ENCODE measurements at places on chromosomes 2 and 18.
A peak's percentile ranks its signal among the peaks of the same experiment; 100 is the strongest.

GRCh38 chr2:72454189-72454588 is 306.5 kb upstream of the CYP26B1 start:
- no peak for DNase-seq

GRCh38 chr2:147464737-147465357 is 380.0 kb upstream of the ACVR2A start:
- no peak for DNase-seq

- DNase-seq: no peak
Measured at GRCh38 chr2:32965523-32966171, 18.9 kb downstream of the LTBP1 start.

- no peak for DNase-seq
Measured at GRCh38 chr2:2688254-2688653, 357.2 kb upstream of the MYT1L start.

GRCh38 chr2:33366473-33366872 is 110.0 kb upstream of the RASGRP3 start:
- no peak for DNase-seq

DNA sequence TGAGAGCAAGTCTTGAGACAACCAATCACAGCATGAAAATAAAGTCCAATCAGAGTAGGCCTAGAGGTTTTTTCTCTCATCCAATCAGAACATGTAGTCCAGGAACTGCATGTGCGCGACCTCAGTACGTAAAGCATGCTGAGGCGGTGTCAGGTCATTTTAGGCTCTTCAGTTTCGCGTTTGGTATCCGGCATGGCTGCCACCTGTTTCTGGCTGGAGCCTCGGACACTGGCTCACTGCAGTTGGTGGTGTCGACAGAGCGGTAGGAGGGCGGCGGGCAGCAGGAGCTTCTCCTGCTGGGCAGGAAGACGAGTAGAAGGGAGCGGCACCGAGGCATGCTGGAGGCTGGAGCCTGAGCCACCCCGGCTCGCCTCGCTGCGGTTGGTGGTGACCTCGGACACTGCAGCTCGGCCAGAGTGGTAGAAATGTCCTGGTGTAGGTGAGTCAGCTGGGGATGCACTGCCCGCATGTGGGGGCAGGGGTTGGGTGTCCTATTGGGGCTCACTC is 15.8 kb downstream of the CCDC74A start:
- DNase-seq: no peak

DNA sequence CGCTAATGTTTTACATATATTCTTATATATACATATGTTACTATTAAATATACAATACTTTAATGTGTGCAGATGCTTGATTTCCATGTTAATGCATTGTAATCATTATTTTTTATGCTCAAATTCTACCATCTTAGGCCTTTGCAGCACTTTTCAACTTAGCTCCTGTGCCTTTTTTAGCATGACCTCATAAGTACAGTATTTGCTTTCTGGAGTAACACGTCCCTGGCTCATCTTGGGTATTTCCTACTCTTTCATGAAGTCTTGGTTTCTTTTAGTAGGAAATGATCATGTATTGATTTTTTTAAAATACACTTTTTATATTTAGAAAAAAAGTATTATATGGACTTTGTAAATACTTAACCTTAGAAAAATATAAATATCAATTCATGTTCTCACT is 36.5 kb downstream of the CAB39 start:
- no peak for DNase-seq

DNA sequence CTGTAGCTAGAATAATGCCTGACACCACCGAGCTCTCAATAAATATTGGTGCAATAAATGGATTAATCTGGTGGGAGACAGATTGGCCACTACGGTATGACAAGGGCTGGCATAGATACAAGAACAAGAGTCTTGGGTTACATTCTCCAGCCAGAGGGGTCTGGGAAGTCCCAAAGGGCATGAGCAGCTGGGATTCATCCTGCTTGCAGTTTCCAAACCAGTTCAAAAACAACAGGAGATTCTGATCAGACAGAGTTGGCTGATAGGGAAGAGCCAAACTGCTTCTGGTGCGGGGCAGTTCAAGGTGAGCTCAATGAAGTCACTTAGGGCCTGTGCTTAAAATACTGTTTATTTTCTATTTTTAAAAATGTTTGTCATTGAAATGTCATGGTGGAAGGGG is 266.9 kb downstream of the TNS1 start:
- DNase-seq: no peak

GRCh38 chr2:43028188-43028587 is 198.2 kb downstream of the ZFP36L2 start:
- no peak for DNase-seq

DNA sequence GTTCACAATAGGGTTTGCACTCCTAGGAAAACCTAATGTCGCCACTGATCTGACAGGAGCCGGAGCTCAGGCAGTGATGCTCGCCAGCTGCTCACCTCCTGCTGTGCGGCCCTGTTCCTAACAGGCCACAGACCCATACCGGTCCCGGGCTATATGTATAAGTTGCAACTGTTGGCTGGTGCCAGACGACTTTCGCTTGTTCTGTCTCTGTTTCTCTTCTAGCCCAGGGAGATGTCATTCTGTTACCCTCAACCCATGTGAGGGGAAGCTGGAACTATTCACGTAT is 170.3 kb downstream of the BCL2 start:
- no peak for DNase-seq

DNA sequence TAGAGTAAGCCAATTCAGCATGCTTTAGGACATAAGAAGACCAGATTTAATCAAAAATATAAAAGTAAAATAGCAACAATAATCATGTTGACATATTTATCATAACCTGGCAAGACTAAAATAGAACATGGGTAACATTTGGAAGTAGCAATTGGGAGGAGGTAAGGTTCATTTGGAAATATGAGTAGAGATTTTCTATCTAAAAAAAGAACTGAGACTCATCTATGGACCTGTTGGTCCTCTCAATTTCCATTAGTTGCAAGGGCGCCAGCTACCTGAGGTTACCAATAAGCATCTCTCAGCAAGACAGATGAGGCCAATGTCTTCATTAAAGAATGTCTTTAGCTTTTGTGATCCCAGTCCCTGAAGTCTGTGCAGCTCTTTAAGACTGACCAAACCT is 196.0 kb downstream of the IRS1 start:
- DNase-seq: no peak

- DNase-seq: no peak
Measured at GRCh38 chr2:102001767-102002142, 10.0 kb downstream of the IL1R2 start.

DNA sequence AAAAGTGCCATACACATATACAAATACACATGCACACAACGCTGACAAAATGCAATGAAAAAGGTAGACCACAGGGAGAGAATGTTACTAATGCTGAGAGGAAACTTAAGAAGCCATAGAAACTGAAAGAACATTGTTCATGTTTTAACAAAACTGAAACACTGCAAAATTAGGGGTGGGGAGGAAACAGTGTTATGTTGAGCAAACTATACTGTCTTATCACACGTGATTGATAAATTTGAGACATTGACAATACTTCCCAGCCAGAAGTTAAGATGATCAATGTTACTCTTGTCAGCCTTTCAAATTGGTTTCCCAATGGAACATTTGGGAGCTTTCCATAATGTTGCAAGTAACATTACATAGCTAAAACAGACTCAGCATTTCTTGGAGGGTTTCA is 165.5 kb downstream of the L3MBTL4 start:
- no peak for DNase-seq

- DNase-seq: peak; percentile 19
Measured at GRCh38 chr2:194166818-194167217, 1490.2 kb upstream of the SLC39A10 start.

- no peak for DNase-seq
Measured at GRCh38 chr2:74092275-74092674, 55.4 kb downstream of the BOLA3 start.

DNA sequence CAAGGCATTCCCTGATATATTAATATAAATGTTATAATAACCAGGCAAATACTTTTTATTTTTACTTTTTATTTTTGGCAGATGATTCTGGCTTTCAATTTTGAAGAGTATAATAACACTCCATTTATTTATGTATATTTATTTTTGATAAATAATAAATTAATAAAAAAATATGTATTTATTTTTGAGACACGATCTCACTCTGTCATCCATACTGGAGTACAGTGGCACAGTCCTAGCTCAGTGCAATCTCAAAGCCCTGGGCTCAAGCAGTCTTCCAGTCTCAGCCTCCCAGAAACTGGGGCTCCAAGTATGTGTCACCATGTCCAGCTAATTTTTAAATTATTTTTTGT is 93.4 kb upstream of the ITGA6 start:
- no peak for DNase-seq

GRCh38 chr2:53903011-53903410 is 43.2 kb upstream of the GPR75 start:
- DNase-seq: peak; percentile 8

DNA sequence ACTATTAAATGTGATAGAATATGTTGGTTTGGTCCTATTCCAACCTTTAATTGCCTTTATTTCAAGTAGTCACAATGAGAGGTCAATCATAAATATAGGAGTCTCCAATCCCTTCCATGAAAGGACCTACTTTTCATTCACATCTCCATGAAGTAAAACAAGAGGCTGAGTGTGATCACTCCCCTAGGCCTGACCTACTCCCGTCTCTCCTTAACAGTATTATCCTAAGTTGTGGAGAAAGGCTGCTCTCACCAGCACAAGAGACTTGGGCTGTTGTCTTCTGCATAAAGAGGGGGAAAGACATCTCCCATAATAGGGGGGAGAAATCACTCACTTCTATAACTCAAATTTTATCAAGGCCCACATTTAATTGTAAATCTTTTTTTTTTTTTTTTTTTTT is 105.4 kb downstream of the SOS1 start:
- no peak for DNase-seq

DNA sequence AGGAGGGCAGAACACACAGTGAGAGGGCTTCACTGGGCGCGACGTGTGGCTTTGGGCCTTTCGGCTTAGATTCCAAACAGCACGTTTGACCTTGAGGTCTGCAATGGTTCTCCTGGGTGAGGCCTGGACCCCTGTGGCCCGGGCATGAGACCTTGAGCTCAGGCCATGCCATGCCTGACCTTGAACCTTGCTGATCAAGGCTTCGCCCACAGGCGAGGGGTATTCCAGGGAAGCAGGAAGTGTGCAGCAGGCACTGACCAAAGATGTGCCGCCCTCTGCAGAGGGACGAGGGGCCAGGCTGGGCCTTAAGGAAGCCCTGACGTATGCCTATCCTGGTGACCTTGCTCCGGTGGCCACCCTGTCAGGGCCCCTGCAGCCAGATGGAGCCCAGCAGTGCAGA is 178.3 kb upstream of the HDAC4 start:
- DNase-seq: no peak

DNA sequence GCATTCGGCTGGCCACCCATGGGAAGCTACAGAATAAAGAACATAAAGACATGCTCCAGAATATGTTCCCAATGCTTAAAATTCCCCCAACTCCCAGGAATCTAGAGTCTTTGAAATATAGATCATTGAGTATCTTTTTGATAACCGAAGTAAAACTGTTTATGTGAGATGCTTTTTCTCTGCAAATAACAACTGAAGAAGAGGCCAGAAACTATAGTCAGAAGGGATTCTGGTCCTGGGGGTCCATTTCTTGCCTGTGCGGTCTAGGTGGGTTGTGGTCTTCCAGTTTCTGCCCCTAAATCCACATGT is 30.6 kb upstream of the SLC66A3 start:
- no peak for DNase-seq

DNA sequence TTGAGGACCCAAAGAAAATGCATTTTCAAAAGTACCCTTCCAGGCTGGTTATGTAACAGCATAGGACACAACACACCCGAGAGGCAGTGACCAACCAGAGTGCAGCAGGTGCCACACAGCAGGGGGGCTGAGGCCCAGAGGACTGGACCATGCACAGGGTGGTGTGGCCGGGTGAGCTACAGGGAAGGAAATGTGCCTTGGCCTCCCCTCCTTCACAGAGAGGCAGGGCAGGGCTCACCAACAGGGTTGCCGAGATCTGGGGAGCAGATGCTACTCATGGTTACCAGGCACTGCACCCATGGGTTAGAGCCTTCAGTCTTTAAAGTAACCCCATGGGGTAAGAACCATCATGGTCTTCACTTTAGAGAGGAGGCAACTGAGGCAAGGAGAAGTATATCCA is 158.4 kb downstream of the MSH2 start:
- no peak for DNase-seq

- DNase-seq: no peak
Measured at GRCh38 chr2:240111253-240111652, 24.9 kb downstream of the COPS9 start.

DNA sequence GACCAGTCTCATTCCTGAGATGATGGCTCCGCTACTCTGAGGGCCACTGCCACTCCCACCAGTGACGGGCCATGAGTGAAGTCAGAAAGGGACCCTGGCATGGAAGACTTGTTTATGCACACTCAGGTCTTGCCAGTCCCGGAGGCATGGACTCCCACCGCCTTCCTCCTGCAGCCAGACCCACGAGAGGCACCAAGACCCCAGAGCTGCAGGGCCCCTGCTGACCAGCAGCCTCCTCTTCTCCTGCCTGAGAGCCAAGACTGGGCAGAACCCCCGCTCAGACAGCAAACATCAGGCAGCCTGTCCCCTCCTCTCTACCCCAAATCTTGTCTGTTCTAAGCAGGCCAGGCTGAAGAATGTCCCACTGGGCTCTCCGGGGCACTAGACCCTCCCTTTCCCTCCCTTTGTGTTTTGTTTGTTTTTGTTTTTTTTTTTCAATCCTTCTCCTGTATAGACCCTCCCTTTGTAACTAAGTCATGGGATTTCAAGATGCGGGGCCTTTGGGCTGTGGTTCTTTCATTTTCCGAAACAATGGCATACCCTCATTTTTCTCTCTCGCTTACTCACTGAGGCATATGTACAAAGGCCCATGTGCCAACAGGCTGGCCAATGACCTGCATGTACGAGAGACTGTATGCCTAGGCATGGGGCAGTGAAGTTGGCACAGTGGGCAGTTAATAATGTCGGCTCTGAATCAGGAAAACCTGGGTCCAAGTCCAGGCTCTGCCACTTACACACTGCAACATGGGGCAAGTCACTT is 24.3 kb upstream of the MAPRE3 start:
- DNase-seq: no peak

DNA sequence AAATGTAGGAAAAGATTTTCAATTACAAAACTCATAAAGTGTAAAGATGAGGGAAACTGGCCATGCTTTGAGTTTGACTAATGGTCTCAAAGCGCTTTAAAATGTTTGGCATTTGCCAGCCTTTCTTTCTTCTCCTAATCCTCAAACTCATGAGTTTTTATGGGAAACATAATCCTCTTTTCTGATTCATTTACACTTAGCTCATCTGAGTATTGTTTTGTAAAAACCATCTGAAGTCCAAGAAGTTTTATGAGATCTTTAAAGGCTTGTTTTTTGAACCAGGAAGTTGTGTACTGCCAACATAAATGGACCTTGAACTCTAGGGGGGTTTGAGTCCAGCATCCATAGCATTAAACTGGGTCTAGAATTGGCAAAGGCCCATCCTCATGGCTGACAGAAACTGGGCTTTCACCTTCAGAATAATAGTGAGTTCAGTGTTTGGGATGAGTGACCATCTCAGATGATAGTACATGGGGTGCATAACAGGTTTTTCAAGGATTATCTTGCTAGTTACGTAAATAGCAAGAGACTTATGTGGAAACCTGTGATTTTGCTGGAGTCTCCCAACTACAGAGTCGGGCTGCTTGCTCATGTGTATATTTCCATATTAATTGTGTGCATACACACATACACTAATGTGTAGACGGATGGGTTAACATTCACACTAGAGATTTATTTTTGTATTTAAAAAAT is 3.8 kb upstream of the LTBP1 start:
- DNase-seq: no peak

- no peak for DNase-seq
Measured at GRCh38 chr2:16084274-16084673, 143.9 kb downstream of the MYCN start.
